ENCODE measurements at places on chromosomes 6 and 20. TPM values are rescaled to one million over a fixed set of nuclear protein-coding genes. Genes with fewer than 3 reads are reported as not detected.
A peak's percentile ranks its signal among the peaks of the same experiment; 100 is the strongest.

DNA sequence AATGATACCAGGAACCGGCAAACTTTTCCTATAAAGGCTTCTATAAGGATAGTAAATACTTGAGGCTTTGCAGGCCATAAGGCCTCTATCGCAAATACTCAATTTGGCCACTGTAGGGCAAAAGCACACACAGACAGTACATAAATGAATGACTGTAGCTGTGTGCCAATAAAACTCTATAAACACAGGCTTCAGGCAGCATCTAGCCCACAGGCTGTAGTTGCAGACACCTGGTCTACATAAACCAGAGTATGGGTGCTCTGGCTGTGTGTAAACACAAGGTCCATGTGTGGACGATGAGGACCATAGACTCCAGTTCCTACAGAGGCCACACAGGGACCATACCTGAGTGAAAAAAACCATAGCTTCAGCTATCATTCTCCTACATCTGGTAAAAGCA lies 52.2 kb downstream of the ZMYND8 start:
- no peak overlapping the region for H3K4me3 ChIP-seq
- no peaks in the 10 kb centered on the region for H3K27me3 ChIP-seq
- H3K4me1 ChIP-seq: peaks cover 25% of the 10 kb centered on the region
- no peak for DNase-seq
- peaks cover 31% of the 10 kb centered on the region for H3K36me3 ChIP-seq

DNA sequence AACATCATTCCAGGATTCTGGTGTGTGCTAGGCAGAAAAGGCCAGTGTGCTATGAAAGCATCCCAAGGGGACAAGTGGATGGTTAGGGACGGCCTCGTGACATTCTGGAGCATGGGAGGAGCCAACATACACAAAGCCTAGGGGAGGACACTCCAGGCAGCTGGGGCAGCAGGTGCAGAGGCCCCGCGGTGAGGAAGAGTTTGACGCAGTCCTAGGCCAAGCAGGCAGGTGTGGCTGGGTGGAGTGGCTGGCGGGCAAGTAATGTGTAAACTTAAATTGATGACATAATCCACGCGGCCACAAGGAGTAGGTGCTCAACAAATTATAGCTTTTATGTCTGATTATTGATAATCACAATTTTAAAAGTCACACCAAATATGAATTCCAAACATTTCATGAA lies 93.6 kb downstream of the TMEM242 start:
- no peaks in the 10 kb centered on the region for H3K36me3 ChIP-seq
- no peak overlapping the region for H3K27ac ChIP-seq
- H3K27me3 ChIP-seq: peaks cover 28% of the 10 kb centered on the region
- H3K4me3 ChIP-seq: no peak overlapping the region
- peaks cover 25% of the 10 kb centered on the region for H3K4me1 ChIP-seq

- no peak overlapping the region for H3K27ac ChIP-seq
- peaks cover 13% of the 10 kb centered on the region for H3K4me1 ChIP-seq
- DNase-seq: peak; percentile 19
- no peaks in the 10 kb centered on the region for H3K36me3 ChIP-seq
- no peak overlapping the region for H3K4me3 ChIP-seq
- peaks cover 2% of the 10 kb centered on the region for H3K27me3 ChIP-seq
Measured at GRCh38 chr6:168411793-168412192, 29.2 kb upstream of the SMOC2 start.

- H3K27me3 ChIP-seq: no peaks in the 10 kb centered on the region
- no peak overlapping the region for H3K27ac ChIP-seq
- H3K4me3 ChIP-seq: no peak overlapping the region
- H3K4me1 ChIP-seq: peaks cover 11% of the 10 kb centered on the region
- no peak for DNase-seq
Measured at GRCh38 chr6:159826968-159827647, 27.0 kb downstream of the PNLDC1 start.

- peak overlapping the region; percentile 41 for H3K27ac ChIP-seq
- H3K4me3 ChIP-seq: no peak overlapping the region
- peaks cover 23% of the 10 kb centered on the region for H3K4me1 ChIP-seq
- H3K27me3 ChIP-seq: no peaks in the 10 kb centered on the region
Measured at GRCh38 chr20:35191419-35192117, 19.7 kb downstream of the PROCR start.

DNA sequence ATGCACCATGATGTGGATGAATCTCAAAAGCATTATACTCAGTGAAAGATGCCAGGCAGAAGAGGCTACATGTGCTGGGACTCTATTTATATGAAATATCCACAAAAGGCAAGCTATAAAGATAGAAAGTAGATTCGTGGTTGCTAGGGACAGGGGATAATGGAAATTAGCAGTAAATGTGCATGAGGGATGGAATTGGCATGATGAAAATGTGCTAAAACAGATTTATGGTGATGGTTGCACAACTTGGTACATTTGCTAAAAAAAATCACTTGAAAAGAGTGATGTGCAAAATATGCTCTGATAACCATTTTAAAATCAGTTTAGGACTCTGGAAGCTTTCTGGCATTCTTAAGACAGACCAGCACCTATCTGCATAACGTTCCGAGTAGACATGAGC lies 61.6 kb downstream of the ALDH8A1 start:
- H3K27ac ChIP-seq: no peak overlapping the region
- DNase-seq: no peak
- H3K27me3 ChIP-seq: peaks cover 1% of the 10 kb centered on the region
- H3K4me1 ChIP-seq: peaks cover 2% of the 10 kb centered on the region
- H3K4me3 ChIP-seq: no peak overlapping the region
- peaks cover 1% of the 10 kb centered on the region for H3K36me3 ChIP-seq

The MMP24 gene
- 0.99 TPM for total RNA-seq

The LRRC73 gene
- 0.58 TPM for total RNA-seq

The HDGFL1 gene
- 0.11 TPM for total RNA-seq

The AVP gene
- total RNA-seq: not detected

The SNRPB gene
- 146 TPM for total RNA-seq

Data from mesothelial cell of epicardium (in vitro differentiated cells).